Ureter (tissue), 1 donor: ENCODE measurements at places on chromosomes 16 and 17. TPM values are rescaled to one million over a fixed set of nuclear protein-coding genes. Genes with fewer than 3 reads are reported as not detected.

Gene MT1F
- total RNA-seq: 8.7 TPM

Gene KCNAB3
- total RNA-seq: 7.9 TPM

Gene PPP1R1B
- 40.4 TPM for total RNA-seq

Gene CPNE7
- 16.2 TPM for total RNA-seq

Gene ASPHD1
- 1.2 TPM for total RNA-seq

Gene KCNH4
- 0.99 TPM for total RNA-seq

Gene BOLA2B
- 82.9 TPM for total RNA-seq

Gene MYH13
- not detected for total RNA-seq

Gene PMM2
- 70.1 TPM for total RNA-seq

Gene TMIGD1
- not detected for total RNA-seq

Gene KRT24
- 0.52 TPM for total RNA-seq

Gene NOD2
- 2.2 TPM for total RNA-seq

Gene TMEM186
- 7.2 TPM for total RNA-seq

Gene C1QTNF1
- total RNA-seq: 108 TPM

Gene TTC19
- 61.6 TPM for total RNA-seq

Gene SHISA9
- total RNA-seq: 0.52 TPM

Gene TK2
- total RNA-seq: 37.9 TPM

Gene GNPTG
- 67.6 TPM for total RNA-seq

Gene SLC5A2
- total RNA-seq: not detected

Gene SLC38A8
- not detected for total RNA-seq

Gene MRTFB
- total RNA-seq: 115 TPM

Gene TBX6
- 8.9 TPM for total RNA-seq

Gene CSNK2A2
- 64.1 TPM for total RNA-seq

Gene NPIPA2
- 4.2 TPM for total RNA-seq

Gene CCL7
- total RNA-seq: not detected

Gene ATP2A3
- total RNA-seq: 36.3 TPM

Gene CLDN7
- 157 TPM for total RNA-seq

Gene CD300A
- 4.3 TPM for total RNA-seq

Gene CLDN9
- 0.42 TPM for total RNA-seq

Gene P2RX5
- 3.0 TPM for total RNA-seq

Gene SSTR5
- total RNA-seq: 0.47 TPM

Gene RNF135
- total RNA-seq: 22.3 TPM

Gene PERCC1
- total RNA-seq: not detected

Gene SERPINF2
- 7.1 TPM for total RNA-seq

Gene VAC14
- total RNA-seq: 41.1 TPM

Gene STX1B
- total RNA-seq: 1.6 TPM

Gene LITAF
- total RNA-seq: 160 TPM

Gene GAST
- not detected for total RNA-seq

Gene TLCD1
- 18.1 TPM for total RNA-seq

Gene DPEP3
- total RNA-seq: not detected

Gene TEX19
- not detected for total RNA-seq

Gene PRSS21
- 1.3 TPM for total RNA-seq

Gene MARVELD3
- 12.5 TPM for total RNA-seq

Gene TBC1D3B
- total RNA-seq: 13.6 TPM

Gene OTOP2
- total RNA-seq: not detected

Gene RNF157
- total RNA-seq: 4.3 TPM

Gene KIF18B
- 0.39 TPM for total RNA-seq

Gene ALOX15B
- 5.3 TPM for total RNA-seq

Gene MSRB1
- total RNA-seq: 27.2 TPM

Gene NPTX1
- 2.0 TPM for total RNA-seq

Gene CDRT15L2
- total RNA-seq: not detected

Gene TTYH2
- 8.2 TPM for total RNA-seq

Gene ATF7IP2
- total RNA-seq: 50.4 TPM

Gene HLF
- 23.8 TPM for total RNA-seq

Gene PTX4
- total RNA-seq: 0.34 TPM

Gene C17orf100
- 1.8 TPM for total RNA-seq
